ENCODE measurements at places on chromosomes 3 and 15.

GRCh38 chr3:47057212-47057671 lies 77.8 kb downstream of the NBEAL2 start:
- peak; percentile 19 for DNase-seq

DNA sequence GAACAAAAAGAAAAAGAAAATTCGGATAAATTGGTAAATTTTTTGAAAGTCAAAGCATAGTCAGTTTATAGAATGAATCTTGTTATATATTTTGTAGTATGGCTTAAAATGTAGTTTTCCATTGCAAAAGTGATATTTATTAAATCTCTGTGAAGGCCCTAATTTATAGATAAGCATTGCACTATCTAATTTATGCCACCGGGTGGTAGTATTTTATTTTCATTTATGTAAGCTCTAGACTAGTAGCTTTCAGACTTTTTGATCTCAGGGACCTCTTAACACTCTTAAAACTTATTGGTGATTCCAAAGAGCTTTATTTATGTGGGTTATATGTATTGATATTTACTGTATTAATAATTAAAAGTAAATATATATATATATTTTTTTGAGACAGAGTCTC lies 133.9 kb upstream of the LRRFIP2 start:
- DNase-seq = no peak

- no peak for DNase-seq
Measured at GRCh38 chr3:122975163-122975923, 52.2 kb downstream of the SEMA5B start.

GRCh38 chr3:27160779-27161287 lies 208.3 kb downstream of the NEK10 start:
- DNase-seq = no peak

- DNase-seq = no peak
Measured at GRCh38 chr15:41629463-41629862, 30.7 kb upstream of the MGA start.

DNA sequence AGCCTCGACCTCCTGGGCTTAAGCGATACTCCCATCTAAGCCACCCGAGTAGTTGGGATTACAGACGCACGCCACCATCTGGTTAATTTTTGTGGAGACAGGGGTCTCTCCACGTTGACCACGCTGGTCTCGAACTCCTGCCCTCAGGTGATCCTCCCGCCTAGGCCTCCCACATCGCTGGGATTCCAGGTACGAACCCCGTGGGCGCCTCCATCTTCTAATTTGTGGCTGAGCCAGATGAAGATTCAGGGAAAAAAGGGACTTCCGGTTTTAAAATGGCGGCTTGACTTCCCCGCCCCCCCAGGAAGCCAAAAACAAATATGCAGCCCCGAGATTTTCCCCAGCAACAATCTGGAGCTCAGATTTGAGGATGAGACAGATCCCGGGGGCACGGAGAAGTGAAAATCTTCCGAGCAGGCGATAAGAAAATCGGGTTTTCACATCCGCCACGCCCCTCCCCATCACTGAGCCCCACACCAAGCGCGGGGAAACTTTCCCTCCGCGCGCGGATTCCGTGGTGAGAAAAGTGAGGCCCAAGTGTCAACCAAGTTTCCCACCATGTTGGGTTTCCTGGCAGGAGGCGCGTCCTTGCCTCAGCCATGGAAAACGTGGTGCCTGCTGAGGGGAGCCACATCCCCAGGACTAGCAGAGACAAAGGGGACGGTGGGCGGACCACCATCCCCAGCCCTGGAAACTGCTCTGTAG lies 15.4 kb downstream of the CHST14 start:
- no peak for DNase-seq

DNA sequence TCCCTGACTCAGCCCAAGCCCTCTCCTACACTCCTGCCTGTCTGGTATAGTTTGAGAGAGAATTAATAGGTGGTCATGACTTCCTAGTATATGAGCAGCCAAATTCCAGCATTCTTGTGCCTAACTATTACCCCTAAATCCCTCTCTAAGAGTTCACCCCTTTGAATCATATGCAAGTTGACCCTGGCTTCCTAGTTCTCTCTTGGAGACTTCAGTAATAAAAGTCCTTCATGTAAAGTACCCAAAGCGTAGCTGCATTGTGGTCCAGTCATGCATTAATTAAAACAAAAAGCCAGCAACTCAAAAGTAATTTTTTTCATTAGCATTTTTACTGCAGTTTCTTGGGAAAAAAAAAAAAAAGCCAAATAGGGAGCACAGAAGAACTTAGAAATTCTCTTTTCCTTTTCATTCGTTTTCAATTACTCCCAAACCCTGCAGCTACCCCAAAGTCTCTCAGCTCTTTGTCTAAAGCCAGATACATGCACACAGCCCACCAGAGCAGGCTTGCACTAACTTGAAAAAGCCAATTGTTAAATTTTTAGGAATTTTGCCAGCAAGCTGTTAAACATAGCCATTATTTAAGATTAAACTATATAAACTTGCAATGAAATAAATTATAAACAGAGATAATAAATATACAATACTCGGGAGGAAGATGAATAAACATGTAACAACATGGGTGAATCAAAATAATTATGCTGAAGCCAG lies 50.1 kb upstream of the STT3B start:
- DNase-seq = no peak

- DNase-seq = no peak
Measured at GRCh38 chr3:159898147-159898546, 90.5 kb upstream of the IL12A start.

- no peak for DNase-seq
Measured at GRCh38 chr3:46856576-46857471, 6.4 kb downstream of the MYL3 start.

DNA sequence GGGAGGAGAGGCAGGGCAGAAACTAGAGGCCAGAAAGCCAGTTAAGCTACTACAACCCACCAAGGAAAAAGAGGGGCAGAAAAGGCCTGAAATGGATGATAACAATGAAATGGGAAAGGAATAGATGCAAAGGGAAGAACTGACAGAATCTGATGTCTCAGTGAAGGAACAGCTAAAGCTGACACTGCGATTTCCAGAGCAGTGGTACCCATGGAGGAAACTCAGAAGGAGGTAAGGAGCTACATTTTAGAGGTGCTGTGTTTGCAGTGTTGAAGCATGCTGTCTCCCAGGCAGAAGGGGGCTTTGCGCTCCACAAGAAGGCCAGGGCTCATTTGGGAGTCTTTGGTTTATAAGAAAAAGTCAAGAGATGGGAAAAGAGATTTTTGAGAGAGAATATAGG lies 38.0 kb downstream of the ZBTB38 start:
- DNase-seq = no peak

DNA sequence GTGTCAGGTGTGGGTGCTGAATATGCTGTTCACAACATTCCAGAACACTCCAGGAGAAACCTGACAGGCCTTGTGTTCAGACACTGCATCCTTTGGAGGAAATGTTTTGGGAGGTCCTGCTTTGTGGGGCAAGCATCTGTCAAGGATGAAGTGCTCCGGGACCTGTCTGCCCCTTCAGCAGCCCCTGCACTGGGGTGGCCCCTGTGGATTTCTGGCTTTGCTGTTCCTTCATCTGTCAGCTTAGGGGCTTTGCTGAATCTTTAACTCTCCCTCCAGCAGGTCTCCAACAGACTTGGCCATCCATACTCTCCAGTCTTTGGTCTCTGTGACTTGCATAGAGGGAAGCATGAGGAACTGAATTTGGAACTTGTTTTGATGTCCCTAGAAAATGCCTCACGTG lies 3.1 kb downstream of the PRR23E start:
- no peak for DNase-seq

DNA sequence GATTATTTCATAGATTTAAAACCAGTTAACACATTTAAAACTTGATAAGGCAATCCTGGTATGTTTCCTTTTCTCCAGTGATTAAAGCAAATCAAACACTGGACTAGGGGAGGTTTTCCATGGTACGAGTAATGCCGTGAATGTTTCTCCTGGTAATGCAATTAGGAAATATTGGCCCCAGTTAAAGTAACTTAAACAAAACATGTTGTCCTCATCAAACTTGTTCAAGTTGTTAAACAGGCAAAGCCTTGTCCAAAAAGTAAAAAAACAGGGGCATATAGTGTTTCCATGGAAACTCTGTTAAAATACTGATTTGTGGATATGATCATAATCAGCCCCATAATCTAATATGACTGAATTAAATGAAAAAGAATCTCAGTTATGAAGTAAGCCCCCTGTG lies 13.1 kb upstream of the LRTM1 start:
- no peak for DNase-seq

DNA sequence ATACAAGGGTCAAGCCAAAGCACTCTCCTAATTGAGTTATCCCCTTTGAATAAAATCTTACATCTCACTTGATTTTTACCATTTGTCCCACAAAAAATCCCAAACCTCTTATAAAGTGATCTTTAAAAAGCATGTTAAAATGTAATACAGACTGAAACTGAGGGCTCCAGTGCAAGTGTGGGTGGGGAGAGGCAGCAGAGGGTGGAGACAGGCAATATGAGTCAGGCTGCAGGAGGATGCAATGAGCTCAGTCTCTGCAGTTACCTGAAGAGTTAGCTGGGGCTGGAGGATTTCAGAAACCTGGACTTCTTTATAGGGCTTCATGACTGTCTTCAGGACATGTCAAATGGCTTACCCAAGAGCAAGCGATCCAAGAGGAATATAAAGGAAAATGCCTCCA lies 14.2 kb upstream of the COLQ start:
- no peak for DNase-seq

DNA sequence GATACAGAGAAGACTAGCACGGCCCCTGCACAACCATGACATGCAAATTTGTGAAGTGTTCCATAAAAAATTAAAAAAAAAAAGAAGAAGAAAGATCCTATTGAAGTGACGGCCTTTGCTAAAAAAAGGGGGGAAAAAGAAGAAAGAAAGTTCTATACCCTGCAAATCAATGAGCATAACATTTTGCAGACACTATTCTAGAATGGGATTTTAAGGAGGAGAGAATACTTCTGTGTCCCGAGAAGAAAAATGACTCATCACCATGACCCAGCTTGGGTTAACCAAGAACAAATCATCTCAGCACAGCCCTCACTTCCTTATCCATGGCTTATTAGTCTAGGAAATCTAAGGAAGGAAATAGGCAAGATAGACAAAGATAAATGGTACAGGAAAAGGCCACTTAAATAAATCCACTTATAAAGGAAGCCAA lies 7.4 kb upstream of the SH3BP5 start:
- DNase-seq = no peak

DNA sequence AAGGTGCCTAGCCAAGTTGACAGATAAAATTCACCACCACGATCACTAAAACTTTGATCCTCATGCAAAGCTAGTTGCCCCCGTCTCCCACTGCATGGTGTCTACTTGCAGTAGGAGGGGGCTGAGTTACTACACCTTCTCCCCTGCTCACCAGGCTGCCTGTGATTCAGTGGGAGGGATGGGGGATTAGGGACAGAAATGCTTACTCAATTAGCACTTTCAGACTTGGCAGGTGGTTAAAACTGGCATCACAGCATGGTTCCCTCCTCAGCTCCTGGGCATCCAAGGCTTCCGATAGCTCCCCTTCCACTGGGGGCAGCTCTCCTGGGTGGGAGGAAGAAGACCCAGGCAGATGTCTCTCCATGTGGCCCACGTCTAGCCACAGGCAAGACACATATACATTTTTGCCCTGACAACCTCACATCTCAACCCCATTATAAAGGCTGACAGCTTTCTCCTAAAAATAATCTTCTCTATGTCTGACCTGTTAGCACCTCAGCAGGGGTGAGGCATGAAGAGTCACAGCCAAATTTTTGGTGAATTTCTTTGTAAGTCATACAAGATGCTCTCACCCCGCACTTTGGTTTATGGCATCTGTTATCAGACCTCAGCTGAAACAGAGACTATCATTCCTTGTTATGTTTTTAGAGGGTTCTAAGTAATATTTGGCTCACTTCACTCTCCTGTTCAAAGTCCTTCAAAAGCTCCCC lies 369.0 kb downstream of the SV2B start:
- no peak for DNase-seq

GRCh38 chr3:179083977-179084376 lies 12.4 kb upstream of the ZMAT3 start:
- DNase-seq = no peak

DNA sequence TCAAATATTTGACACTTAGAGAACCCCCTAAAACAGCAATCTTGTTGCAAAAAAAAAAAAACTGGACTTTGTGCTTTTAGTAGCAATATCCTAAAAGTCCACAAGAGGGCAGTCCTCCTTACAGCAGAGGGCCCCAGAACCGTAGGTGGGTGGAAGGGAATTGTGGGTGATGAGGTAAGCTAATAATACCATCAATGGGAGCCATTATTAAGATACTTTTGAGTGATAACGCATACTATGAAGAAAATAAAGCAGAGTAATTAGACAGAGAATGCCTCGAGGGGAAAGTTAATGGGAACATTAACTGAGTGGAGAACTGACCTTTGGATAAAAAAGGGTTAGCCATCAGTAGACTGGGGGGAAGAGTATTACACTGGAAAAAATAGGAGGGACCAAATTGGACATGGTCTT lies 229.9 kb downstream of the THRB start:
- no peak for DNase-seq

DNA sequence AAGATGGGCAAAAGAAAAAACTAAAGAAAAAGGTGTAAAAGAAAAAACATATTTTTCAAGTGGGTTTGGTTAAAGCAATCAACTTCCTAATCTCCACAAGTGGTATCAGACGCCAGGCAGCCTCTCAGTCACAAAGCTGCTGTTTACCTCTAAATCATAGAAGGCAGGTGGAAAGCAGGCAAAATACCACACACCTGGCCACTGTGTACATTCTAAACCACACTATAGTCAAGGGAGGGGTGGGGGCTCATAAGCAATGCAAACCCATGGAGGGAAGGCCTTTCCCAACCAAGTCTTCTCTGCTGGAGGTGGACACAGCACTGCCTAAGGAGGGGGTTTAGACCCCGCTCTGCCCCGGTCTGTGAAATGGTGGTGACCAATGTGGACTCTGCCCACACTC lies 50.4 kb downstream of the MCF2L2 start:
- no peak for DNase-seq
